ENCODE measurements at places on chromosomes 1 and 21. TPM values are rescaled to one million over a fixed set of nuclear protein-coding genes. Genes with fewer than 3 reads are reported as not detected.
A peak's percentile ranks its signal among the peaks of the same experiment; 100 is the strongest.

The ATP1A1 gene
- total RNA-seq = 423 TPM

The HTR1D gene
- total RNA-seq = not detected

The PTAFR gene
- 2.3 TPM for total RNA-seq

The SAMSN1 gene
- 1.8 TPM for total RNA-seq

The GABRD gene
- total RNA-seq = not detected

The RIIAD1 gene
- total RNA-seq = not detected

The IVNS1ABP gene
- total RNA-seq = 33.6 TPM

The TTC34 gene
- total RNA-seq = 0.52 TPM

The CYP4A22 gene
- total RNA-seq = not detected

- no peak overlapping the region for H3K4me3 ChIP-seq
- no peaks in the 10 kb centered on the region for H3K36me3 ChIP-seq
Observed at GRCh38 chr1:27000817-27001460, 7.4 kb downstream of the TRNP1 start.

DNA sequence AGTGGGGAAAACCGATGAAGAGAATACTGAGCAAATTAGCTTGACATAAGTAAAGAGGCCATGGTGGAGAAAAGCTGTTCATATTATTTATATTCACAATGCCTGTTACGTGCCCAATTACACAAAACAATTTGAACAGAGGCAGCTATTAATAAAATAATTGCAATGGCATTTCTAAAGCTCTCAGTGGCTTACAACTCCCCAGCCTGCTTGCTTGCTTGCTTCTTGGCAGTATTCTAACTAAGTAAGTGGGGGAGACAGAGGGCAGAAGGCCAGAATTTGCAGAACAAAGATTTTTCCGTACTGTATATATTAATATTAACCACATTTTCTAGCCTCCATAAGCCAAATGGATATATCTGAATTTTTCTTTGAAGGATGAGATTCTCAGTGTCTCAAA, 12.9 kb downstream of the PTPN14 start:
- H3K4me3 ChIP-seq = no peak overlapping the region
- DNase-seq = no peak
- H3K4me1 ChIP-seq = peaks cover 5% of the 10 kb centered on the region
- no peaks in the 10 kb centered on the region for H3K36me3 ChIP-seq
- H3K27ac ChIP-seq = no peak overlapping the region

- H3K36me3 ChIP-seq = no peaks in the 10 kb centered on the region
- H3K4me1 ChIP-seq = peaks cover 13% of the 10 kb centered on the region
- no peaks in the 10 kb centered on the region for H3K27me3 ChIP-seq
- DNase-seq = no peak
- no peak overlapping the region for H3K27ac ChIP-seq
Observed at GRCh38 chr1:157007306-157007705, 38.2 kb downstream of the ARHGEF11 start.

DNA sequence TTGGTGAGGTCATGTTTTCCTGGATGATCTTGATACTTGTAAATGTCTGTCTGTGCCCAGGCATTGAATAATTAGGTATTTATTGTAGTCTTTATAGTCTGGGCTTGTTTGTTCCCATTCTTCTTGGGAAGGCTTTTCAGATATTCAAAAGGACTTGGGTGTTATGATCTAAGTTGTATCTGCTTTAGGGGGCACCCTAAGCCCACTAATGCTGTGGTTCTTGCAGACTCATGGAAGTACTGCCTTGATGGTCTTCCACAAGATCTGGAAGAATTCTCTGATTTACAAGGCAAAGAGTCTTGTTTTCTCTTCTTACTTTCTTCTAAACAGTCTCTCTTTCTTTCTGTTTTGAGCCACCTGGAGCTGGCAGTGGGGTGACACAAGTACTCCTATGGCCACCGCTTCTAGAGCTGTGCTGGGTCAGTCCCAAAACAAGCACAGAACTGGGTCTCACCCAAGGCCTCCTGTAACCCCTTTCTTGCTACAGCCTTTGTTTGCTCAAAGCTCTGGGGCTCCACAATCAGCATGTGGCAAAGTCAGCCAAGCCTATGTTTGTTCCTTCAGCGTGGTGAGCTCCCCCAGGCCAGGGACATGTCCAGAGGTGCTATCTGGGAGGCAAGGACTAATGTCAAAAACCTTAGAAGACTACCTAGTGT, 12.6 kb downstream of the VN1R5 start:
- no peaks in the 10 kb centered on the region for H3K36me3 ChIP-seq
- H3K4me3 ChIP-seq = no peak overlapping the region
- H3K4me1 ChIP-seq = no peaks in the 10 kb centered on the region
- H3K27me3 ChIP-seq = no peaks in the 10 kb centered on the region

DNA sequence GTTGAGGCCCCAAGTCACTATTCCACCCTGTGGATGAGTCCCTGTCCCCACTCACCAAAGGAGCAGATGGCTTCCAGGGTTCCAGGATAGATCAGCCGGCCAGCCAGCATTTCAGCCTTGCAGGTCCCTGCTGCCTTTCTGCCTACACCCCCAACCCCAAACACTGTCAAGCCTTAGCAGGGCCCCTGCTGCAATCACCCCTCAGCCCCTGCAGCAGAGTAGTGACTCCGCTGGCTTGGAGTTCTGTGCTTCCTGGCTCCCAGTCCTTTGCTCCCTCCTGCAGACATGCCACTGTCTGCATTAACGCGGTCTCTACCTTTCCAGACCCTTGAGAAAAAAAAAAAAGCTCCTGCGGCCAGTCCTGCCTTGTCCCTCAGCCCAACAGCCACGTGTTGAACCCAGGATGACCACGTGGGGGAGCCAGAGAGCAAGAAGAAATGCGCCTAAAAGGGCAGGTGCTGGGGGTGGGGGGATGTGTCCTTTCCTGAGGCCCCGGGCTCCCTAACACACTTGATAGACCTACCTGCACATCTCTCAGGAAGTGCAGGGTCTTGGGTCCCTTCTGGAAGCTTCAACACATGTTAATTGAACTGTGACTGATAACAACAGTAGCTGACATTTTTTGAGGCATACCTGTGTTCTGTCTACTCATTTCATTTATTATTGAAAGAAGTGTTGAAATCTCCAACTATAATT, 37.4 kb downstream of the RASSF5 start:
- no peak overlapping the region for H3K27ac ChIP-seq
- no peaks in the 10 kb centered on the region for H3K36me3 ChIP-seq
- no peaks in the 10 kb centered on the region for H3K27me3 ChIP-seq
- H3K4me3 ChIP-seq = no peak overlapping the region
- H3K4me1 ChIP-seq = peaks cover 34% of the 10 kb centered on the region

DNA sequence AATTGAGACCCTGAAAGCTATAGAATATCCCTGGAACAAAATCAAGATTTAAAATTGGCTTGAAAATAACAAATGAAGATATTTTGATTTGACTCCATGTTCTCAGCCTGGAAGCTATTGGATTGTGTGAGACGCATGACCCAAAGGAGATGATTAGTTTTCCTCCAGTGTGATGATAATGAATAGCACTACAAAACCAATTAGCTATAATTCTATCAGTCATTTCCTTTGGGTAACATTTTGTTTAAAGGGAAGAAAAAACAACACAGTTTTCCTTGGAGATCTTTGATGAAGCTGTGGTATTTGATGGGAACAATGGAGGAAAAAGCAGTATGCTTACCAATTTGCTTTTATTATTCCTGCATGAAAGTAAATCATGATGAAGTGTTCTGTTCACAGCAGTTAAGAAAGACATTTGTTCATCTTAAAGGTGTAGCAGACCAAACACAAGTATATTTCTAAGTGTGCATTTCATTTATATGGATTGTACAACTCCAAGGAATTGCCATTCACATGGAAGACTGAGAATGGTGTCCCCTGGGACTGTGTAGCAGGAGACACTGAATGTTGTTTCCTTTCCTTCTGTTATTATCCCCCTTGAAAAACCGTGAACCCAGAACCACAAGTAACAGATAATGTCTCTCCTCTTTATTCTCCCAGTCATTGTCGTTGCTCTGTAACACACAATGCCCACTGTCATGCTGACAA, 111.4 kb downstream of the CACHD1 start:
- no peak overlapping the region for H3K27ac ChIP-seq
- no peaks in the 10 kb centered on the region for H3K4me1 ChIP-seq
- DNase-seq = no peak
- H3K36me3 ChIP-seq = no peaks in the 10 kb centered on the region
- no peak overlapping the region for H3K4me3 ChIP-seq

- no peaks in the 10 kb centered on the region for H3K36me3 ChIP-seq
- no peak for DNase-seq
- H3K27me3 ChIP-seq = no peaks in the 10 kb centered on the region
- no peak overlapping the region for H3K4me3 ChIP-seq
Observed at GRCh38 chr1:17338706-17339493, 30.9 kb downstream of the PADI4 start.

- H3K4me3 ChIP-seq = no peak overlapping the region
- DNase-seq = no peak
- no peak overlapping the region for H3K27ac ChIP-seq
- H3K4me1 ChIP-seq = no peaks in the 10 kb centered on the region
- H3K36me3 ChIP-seq = no peaks in the 10 kb centered on the region
- H3K27me3 ChIP-seq = no peaks in the 10 kb centered on the region
Observed at GRCh38 chr1:69110851-69111250, 456.9 kb upstream of the LRRC7 start.

GRCh38 chr1:85815906-85816305, 107.7 kb upstream of the ZNHIT6 start:
- no peaks in the 10 kb centered on the region for H3K27me3 ChIP-seq
- no peak overlapping the region for H3K27ac ChIP-seq
- H3K4me1 ChIP-seq = no peaks in the 10 kb centered on the region
- DNase-seq = peak; percentile 17

DNA sequence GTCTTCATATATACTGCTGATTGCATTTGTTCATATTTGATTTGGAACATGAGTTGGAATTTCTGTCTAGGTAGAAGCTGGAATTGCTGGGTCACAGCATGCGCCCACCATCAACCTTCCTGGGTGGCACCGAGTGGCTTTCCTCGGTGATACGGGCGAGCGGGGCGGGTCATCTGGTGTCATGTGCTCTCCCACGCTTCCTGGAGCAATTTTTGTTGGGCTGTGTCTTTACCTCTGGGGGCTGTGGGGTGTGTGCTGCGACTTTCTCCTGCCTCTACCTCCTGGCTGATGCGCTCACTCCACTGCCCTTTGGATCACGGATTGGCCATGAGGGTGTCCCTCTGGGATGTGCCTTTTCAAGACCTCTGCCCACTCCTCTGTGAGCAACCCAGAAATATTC, 108.7 kb upstream of the COL6A1 start:
- no peak overlapping the region for H3K27ac ChIP-seq
- no peak for DNase-seq
- H3K4me3 ChIP-seq = no peak overlapping the region
- H3K36me3 ChIP-seq = no peaks in the 10 kb centered on the region
- H3K27me3 ChIP-seq = no peaks in the 10 kb centered on the region

DNA sequence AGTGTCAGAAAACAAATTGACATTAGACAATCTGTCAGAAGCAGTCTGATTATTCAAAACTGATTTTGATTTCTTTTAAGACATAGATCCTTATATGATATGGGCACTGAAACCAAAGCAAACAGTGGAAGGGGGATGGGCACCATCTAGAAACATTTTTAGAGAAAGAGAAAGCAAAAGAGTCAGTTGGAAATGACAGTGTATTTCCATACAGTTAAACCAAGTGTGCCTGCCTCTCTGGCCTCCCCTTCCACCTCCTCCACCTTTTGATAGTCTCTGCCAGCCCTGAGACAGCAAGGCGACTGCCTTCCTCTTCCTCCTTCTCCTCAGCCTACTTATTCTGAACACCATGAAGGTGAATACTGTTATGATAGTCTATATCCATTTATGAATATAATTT, 949.7 kb downstream of the AMY1C start:
- no peaks in the 10 kb centered on the region for H3K36me3 ChIP-seq
- no peaks in the 10 kb centered on the region for H3K4me1 ChIP-seq
- H3K27ac ChIP-seq = no peak overlapping the region
- H3K4me3 ChIP-seq = no peak overlapping the region

DNA sequence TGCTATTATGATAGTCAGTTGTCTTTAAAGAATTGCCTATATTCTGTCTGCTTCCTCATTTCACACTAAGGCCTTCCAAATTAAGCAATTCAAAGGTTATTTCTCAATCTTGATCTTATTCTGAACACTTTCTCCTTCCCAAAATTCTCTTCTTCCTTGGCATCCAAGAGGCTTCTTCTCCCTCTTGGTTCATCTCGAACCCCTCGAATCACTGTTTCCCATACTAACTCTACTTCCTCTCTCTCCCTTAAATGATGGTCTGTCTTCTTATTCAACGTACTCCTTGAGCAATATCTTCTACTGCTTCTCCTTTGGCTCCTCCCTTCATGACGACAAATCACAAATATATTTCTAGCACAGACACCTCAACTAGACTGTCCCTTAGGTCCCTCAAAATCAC, 4.5 kb downstream of the COPA start:
- H3K27ac ChIP-seq = no peak overlapping the region
- H3K27me3 ChIP-seq = no peaks in the 10 kb centered on the region
- peaks cover 22% of the 10 kb centered on the region for H3K4me1 ChIP-seq
- peak; percentile 8 for DNase-seq
- no peaks in the 10 kb centered on the region for H3K36me3 ChIP-seq
- no peak overlapping the region for H3K4me3 ChIP-seq

DNA sequence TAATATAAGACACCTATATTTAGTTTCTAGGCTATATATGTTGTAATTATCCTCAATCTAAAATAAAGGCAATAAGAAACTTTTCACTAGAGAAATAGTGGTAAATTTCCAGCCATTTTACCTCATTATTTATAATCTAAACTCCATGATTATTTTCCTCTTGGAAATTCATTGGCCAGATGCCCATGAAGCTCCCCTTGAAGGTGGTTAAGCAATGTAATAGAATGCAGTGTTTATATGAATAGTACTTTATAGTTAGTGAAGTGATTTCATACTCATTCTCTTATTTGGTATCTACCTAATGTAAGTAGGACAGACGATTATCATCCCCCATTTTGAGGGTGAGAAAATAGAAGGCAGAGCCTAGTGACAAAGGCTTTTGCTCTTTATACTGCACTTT, 26.5 kb downstream of the NFYC start:
- peaks cover 87% of the 10 kb centered on the region for H3K4me1 ChIP-seq
- DNase-seq = no peak
- H3K4me3 ChIP-seq = no peak overlapping the region
- no peaks in the 10 kb centered on the region for H3K27me3 ChIP-seq

Data from body of pancreas (tissue), 4 donors.